ENCODE measurements at places on chromosomes 12 and 14. TPM values are rescaled to one million over a fixed set of nuclear protein-coding genes. Genes with fewer than 3 reads are reported as not detected.

The C2CD5 gene
- 82.8 TPM for polyA plus RNA-seq

The KRT3 gene
- not detected for polyA plus RNA-seq

The POTEG gene
- polyA plus RNA-seq = not detected

The OR10P1 gene
- not detected for polyA plus RNA-seq

The GPR132 gene
- 0.32 TPM for polyA plus RNA-seq

The KCNC2 gene
- 0.40 TPM for polyA plus RNA-seq

The C12orf60 gene
- polyA plus RNA-seq = 6.2 TPM

The FGF6 gene
- polyA plus RNA-seq = not detected

The RASSF3 gene
- polyA plus RNA-seq = 21.7 TPM

The SLC4A8 gene
- polyA plus RNA-seq = 4.1 TPM

DNA sequence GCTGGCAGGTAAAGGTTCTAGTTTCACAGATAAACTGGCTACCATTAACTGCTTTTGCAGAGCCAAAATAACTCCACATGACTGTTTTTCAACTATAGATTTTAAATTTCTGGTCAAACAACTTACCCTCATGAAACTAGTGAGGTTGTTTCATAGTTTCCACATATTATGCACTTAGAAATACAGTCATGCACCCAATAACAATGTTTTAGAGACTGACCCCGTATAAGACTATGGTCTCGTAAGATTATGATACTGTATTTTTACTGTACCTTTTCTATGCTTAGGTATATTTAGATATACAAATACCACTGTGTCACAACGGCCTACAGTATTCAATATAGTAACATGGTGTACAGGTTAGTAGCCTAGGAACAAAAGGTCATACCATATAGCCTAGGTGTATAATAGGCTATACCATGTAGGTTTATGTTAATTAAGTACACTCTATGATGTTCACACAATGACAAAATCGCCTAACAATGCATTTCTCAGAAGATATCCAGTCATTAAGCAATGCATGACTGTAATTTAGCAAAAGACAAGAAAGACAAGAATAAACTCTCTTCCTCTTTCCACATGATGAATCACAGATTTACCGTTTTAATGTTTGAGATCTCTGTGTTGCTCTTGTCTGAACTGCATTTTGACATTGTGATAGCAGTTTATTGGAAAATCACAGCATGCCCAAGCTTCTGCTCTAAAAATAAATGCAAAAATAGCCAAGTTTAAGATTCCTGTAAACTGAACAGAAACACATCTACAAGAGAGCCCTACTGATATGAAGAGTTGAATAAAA lies 17.1 kb downstream of the DICER1 start:
- no peak for DNase-seq

- DNase-seq = no peak
Measured at GRCh38 chr12:67450441-67450840, 181.3 kb downstream of the CAND1 start.

- no peak for DNase-seq
Measured at GRCh38 chr12:41452838-41453407, 264.8 kb downstream of the PDZRN4 start.

DNA sequence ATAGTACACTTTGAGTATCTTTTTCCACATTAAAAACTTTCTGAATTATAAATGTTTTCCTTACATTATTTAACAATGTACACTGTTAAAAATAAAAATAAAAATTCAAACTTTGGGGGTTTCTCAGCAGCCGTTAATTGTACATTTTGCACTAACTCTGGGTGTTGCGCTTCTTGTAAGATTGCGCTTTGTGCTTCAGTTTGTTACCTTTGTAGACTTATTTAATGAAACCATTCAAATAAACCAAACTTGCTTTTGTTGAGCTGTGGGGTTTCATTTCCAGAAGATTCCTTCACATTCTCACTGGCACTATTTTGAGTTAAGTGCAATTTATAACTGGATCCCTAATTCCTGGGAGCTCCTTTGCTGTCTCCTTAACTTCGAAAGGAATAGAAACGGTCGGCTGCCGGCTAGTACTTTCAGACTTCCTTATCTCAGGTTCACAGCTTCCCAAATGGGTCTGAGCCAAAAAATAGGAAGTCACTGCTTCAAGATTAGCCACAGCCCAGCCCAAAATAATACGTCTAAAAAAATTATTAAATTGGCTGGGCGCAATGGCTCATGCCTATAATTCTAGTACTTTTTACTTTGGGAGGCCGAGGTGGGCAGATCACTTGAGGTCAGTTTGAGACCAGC lies 38.2 kb downstream of the RAD52 start:
- no peak for DNase-seq

DNA sequence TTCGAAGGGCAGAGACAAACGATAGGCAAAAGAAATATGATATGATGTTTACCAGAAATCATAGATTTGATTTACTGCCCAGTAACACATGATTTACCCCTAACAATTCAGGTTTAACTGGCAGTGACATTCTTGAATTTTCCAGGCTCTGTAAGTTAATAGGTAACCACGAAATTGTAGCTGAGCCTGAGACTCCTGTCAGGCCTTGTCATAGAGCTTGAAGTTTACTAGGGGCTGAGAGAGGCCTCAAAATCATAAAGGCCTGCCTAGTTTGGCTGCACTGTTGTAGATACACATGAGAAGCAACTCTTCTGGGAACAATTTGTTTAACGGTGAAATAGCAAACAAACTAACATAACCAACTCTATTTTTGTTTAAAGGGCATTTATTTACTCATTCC lies 3.3 kb downstream of the ERP27 start:
- peak; percentile 61 for DNase-seq

- no peak for DNase-seq
Measured at GRCh38 chr14:104101086-104101621, 15.7 kb downstream of the ASPG start.

- no peak for DNase-seq
Measured at GRCh38 chr14:68712703-68713370, 80.0 kb downstream of the ZFP36L1 start.

GRCh38 chr14:55025948-55026347 lies 951 bp downstream of the WDHD1 start:
- no peak for DNase-seq

GRCh38 chr12:120100630-120101029 lies 15.9 kb downstream of the RAB35 start:
- no peak for DNase-seq

- DNase-seq = no peak
Measured at GRCh38 chr14:68969278-68970033, 9.6 kb downstream of the ACTN1 start.

- no peak for DNase-seq
Measured at GRCh38 chr12:73161970-73162369, 889.8 kb downstream of the TRHDE start.

DNA sequence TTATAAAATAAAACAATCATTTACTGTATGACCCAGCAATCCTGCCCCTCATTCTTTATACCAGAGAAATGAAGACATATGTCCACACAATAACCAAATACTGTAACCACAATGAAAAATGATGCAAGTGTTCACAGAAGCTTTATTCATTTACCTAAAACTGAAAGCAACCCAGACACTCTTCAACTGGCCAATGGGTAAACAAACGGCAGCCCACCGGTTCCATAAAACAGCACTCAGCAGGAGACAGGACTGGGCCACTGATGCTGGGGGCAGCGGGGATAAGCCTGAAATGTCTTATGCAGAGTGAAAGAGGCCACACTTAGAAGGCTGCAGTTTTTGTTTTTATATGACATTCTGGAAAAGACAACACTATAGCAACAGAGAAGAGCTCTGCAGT lies 15.1 kb downstream of the DDX51 start:
- no peak for DNase-seq

DNA sequence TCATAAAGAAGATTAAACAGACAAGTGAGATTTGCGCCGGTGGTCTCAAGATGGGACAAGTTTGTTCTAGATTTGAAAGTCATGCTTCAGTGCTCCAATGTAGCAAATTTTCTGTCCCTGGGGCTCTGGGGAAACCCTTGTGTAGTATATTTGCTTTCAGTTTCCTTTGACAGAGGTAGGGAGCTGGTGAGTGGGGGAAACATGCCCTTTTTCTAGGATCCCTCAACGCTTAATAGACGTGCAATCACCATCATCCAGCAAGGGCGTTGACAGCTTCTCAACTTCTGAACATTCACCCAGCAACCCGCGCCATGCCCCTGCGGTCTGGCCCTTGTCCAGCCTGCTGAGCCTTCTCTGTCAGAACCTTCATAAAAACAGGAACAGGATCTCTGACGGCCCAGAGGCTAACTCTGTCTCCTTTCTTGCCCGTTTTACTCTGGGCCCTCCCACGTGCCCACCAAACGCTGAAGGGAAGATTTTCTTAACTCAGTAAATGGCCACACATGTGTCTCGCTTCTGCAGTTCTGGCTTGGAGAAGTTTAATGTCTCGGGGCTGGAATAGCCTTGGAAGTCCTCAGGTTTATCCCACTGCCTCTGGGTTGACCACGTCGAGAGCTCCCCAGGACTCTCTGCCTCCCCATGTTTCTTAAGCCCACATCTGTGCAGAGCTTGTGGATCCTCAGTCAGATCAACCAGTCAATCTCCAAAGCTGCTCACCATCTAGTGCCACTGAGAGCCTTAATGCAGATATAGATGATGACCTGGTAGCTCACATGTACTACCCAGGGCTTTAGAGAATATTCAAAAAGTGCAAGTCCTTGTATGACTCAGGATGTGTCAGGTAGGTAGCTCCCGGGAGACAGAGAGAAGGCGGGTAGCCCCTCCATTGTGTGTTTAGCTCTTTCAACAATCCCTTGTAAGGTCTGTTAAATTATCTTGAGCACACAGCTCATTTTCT lies 58.1 kb upstream of the CCND2 start:
- DNase-seq = no peak

GRCh38 chr12:57452181-57452936 lies 2.7 kb upstream of the INHBE start:
- no peak for DNase-seq

DNA sequence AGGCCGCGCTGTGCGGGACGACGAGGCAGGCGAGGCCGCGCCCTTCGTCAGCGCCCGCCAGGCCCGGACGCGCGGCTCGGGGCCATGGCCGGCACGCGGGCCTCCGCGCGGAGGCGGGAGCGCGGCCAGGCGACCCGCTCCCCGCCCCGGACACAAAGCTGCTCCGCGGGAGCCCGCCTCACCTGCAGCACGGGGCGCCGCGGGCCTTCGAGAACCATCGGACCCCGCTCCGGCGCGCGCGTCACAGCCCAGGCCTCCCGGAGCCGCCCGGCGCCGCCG lies 342 bp downstream of the DICER1 start:
- DNase-seq = no peak

- DNase-seq = no peak
Measured at GRCh38 chr14:66649498-66649897, 141.6 kb downstream of the GPHN start.

DNA sequence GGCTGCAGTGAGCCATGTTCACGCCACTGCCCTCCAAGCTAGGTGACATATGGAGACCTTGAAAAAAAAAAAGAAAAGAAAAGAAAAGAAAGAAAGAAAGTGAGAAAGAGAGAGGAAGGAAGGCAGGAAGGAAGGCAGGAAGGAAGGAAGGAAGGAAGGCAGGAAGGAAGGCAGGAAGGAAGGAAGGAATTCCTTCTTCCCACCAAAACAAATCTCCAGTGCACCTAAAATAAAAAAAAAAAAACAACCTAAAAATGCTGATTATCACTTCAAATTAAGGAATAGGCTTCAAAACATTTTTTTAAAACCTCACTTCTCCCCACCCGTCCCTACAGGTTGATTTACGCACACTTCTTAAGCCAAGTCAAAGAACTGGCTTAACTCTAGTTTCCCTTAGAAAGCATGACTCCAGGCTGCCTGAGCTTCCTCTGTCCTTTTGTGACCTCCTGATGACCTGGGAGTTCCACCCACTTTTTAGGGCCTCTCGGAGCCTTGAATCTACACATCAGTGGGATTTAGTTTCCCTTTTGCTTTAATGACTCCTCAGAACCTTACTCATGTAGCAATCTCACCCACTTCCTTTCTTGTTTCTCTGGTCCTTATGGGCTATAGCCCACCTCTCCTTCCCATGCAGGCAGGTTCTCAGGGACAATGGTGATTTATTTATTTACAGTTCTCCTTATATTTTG lies 18.6 kb downstream of the DUSP6 start:
- DNase-seq = no peak

DNA sequence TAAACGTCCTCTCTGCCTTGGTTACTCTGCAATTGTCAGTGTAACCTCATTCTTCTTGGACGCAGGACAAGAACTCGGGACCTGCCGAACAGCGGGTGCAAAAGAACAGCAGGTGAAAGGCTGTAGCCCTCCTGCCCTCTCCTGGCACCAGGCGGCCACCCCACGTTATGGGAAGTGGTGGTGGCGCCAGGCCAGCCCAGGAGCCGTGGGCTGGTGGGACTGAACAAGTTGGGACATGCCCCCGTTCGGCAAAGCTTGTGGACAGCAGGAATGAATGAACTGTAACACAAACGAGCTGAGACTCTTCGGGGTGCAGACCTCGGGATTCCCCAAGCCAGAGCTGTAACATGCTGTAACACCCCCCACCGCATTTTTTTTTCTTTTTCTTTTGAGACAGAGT lies 6.6 kb upstream of the M6PR start:
- no peak for DNase-seq

GRCh38 chr12:125744201-125744600 lies 679.0 kb downstream of the AACS start:
- no peak for DNase-seq

GRCh38 chr12:102408487-102409297 lies 71.7 kb downstream of the IGF1 start:
- DNase-seq = no peak

DNA sequence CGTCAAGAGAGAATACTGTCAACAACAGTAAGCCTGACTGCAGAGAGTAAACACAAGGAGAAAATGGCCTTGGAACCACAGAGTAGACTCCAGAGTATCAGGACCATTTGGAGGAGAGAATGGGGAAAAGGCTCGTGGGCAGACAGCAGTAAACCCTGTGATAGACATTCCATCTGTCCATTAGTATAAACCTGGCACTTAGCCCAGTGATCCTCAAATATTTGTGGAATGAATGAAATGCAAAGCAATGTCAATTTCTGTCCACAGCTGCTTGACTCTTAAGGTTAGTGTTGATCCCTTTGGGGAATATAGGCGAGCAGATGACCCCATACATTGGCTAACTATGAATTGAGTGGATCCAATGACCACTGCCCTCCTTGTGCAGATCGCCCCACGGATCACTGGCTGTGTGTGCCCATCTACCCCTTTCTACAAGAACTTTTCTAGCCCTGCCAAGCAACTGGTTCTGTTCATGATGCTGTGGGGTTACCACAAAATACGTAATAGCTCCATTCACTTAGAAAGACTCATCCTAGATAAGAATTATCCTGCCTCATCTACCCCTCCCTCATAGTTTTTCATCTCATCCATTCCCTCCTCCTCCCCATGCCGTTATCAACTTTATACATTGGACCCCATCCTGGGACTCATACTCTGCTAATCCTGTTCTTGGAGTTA lies 846.8 kb downstream of the NRXN3 start:
- no peak for DNase-seq

GRCh38 chr14:35331605-35332516 lies 39.7 kb downstream of the PSMA6 start:
- no peak for DNase-seq

- no peak for DNase-seq
Measured at GRCh38 chr12:107921062-107921461, 146.6 kb downstream of the ASCL4 start.

All from right renal cortex interstitium (tissue), 3 donors.